ENCODE measurements at places on chromosomes 7 and 10. TPM values are rescaled to one million over a fixed set of nuclear protein-coding genes. Genes with fewer than 3 reads are reported as not detected.
A peak's percentile ranks its signal among the peaks of the same experiment; 100 is the strongest.

GRCh38 chr7:99798972-99799371, 15.0 kb upstream of the CYP3A4 start:
- DNase-seq = no peak

DNA sequence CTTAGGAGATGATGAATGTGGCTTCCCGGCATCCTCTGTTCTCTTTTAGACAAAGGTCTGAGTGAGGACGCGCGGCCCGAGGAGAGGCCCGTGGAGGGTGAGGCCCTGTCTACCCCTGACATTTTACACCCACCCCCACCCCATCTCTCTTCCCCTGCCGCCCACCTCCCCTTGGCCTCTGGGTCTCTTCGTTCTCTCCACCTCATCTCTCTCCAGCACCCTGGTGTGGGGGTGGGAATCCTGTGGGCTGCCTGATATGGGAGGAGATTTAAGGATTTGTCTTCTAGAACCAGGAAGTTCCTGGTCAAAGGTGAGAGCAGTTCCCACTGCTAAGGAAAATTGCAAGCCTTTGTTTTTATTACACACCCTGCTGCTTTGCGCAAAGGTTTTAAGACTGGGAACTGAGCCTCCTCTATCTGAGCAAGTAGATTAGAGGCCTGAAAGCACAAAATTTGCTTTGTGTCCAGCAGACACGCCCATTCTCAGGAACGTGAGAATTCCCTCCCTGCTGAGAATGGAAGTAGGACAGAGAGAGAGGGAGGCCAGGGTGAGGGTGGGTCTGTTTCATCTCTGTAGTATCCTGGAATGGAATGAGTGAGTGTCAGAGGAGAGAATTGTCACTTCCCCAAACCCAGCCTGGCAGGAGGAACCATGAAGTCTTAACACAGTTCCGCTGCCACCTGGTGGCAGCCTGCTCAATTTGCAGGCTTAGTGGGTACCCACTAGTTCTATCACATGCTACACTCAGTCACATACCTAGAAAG, 91.2 kb downstream of the GTF2IRD1 start:
- DNase-seq = peak; percentile 60

GRCh38 chr10:122459561-122460273, 1.6 kb upstream of the HTRA1 start:
- DNase-seq = peak; percentile 35

GRCh38 chr7:114109304-114109703, 190.5 kb upstream of the PPP1R3A start:
- no peak for DNase-seq

The COL26A1 gene
- total RNA-seq = 0.11 TPM

The RAPGEF5 gene
- 1.8 TPM for total RNA-seq

The ASB10 gene
- total RNA-seq = not detected
